ENCODE measurements at places on chromosomes 4 and X.
A peak's percentile ranks its signal among the peaks of the same experiment; 100 is the strongest.

DNA sequence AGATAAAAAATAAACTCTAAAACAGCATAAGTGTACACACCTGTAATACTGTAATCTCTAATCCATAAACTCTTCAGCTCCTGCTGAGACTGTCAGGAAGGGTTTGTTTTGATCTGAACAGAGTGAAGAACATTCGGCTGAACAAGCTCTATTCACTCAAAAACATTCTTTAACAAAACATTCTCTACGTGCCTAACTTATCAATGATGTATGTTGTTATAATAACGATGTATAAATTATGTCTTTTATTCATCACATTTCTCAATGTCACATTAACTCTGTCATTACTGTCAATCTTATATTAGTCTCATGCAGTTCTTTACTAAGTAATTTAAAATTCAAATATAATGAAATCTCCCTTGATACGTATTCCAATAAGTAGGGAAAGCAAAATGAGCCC lies 280.6 kb downstream of the FSTL5 start:
- DNase-seq: no peak

- no peak for DNase-seq
These were observed 16.3 kb upstream of the DRD5 start for GRCh38 chr4:9765091-9765490.

DNA sequence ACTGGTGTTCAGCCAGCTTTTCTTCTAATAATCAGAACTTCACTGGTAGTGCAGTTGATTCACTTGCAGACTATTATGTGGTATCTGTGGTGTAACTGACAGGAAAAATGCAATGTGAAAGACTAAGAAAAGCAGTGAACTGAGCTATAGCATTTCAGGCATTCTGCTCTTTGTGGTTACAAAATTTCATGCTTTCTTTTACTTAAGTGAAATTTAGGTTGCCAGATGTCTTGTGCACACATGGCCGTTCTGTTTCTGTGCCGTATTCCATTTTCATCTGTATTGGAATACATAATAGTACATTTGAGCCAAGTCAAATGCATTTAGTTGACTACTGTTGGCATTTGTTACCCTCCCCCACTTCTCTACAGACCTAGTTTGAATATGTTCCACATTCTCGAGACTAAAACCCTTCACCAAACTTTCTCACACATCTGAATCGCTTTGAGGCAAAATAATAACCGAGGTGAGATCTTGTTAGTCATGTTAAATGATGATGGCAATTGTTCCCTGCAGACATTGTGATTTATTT lies 8.2 kb downstream of the RTL3 start:
- no peak for DNase-seq

DNA sequence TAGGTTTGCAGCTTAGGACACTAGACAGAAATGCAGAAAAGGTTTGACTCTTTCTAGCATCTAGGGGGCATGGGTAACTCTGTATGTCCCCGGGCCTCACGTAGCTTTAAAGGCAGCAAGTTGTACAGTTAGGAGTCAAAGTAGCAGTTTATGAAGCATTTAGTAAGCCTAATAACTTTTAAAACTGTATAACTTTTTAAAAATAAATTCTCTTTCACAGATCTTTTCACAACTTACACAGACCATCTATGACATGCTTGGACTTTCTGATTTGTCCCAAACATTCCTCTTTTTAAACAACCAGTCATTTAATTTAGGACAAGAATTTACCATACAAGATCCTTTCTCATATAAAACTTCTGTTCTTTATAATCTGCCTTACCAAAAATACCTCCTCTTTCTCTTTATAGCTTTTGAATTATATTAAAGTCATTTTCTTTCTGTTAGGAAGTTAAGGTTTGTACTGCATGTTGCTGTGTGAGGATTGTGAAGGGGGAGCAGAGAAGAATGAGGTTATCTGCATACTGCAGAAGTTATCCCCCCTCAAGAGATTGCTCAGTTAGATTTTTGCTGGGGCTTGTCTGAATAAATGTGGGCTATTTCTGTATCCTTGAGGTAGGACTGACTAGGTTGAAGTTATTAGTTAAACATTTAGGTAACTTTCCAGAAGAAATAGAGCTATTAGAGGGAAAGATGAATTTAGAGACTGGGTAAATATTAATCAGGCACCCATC lies 94.3 kb downstream of the CPE start:
- no peak for DNase-seq

GRCh38 chr4:174214101-174214878 lies 69.2 kb downstream of the FBXO8 start:
- no peak for DNase-seq

GRCh38 chrX:82757614-82758013 lies 750.5 kb upstream of the POU3F4 start:
- DNase-seq: no peak

- DNase-seq: no peak
These were observed 21.5 kb downstream of the FRMPD4 start for GRCh38 chrX:12159799-12160198.

GRCh38 chr4:32207456-32207855 lies 1487.3 kb downstream of the PCDH7 start:
- DNase-seq: no peak

DNA sequence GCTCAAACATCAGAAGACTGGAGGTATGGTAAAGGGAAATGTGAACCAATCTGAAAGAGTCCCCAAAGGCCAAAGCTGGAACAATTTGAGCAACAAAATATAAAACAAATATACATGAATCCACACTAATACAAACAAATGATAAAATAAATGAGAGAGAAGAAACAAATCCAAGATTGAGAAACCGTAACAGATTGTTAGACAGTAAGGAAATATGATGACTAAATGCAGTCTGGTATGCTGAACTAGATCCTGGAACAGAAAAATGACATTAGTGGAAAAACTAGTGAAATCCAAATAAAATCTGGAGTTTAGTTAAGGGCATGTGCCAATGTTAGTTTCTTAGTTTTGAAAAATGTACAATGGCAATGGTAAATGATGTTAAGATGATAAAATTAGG lies 15.9 kb downstream of the PPA2 start:
- DNase-seq: no peak

DNA sequence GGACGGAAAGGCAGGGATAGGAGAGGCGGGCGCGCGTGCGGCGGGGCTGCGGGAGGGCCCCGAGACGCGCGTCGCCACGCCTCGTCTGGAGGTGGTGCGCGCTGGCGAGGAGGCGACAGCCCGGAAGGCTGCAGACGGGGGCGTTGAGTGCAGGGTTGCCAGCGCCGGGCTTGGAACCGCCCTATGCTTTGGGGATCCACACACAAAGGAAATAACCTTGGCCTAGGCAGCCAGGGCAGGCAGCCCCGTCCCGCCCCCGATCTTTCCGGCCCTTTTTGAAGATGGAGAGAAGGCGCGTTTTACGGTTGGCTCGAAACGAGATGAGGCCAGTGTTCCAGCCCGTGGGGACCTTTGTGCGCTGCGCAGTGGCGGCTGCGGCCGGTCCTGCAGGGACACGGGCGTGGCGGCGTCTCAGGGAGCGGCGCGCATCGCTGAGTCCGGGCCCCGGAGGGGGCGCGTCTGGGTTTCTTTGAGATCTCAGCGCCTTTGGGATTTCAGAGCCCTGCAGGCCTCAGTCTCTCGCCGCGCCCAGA lies 50.8 kb upstream of the TRIM2 start:
- peak; percentile 59 for DNase-seq

DNA sequence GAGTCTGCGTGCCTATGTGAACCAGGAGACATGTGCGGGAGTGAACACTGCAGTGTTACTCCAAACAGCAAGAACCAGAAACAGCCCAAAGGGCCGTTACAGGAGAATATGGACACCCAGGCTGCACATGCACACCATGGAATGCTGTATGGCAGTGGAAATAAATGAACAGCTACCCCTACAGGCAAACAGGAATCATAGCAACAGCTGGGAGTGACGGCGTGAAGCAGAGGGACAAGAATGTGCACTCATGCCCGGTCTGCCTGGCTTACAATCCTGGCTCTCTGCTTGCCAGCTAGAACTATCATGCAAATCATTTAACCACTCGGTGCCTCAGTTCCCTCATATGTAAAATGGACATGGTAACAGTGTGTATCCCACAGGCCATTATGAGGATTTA lies 16.6 kb downstream of the GPKOW start:
- DNase-seq: no peak

DNA sequence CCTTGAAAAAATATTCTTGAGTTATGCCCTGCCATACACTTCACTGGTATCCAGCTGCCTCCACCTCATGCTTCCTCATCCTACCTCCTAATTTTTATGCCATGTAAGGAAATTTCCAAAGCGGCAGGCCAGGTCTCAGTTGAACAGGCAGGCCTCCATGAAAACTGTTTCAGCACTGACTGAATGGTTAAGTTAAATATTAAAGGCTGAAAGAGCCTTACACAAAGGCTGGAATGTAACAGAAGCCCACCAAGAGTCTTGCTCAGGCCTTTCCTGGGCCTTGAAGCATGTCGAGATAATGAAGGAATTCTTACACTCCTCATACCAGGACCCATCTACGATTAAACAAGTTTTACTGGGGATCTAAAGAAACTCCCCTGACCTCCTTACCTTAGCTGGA lies 359.6 kb upstream of the NOCT start:
- DNase-seq: no peak

All from effector memory CD4-positive, alpha-beta T cell (primary cell).